ENCODE measurements at places on chromosomes 2 and 18.

DNA sequence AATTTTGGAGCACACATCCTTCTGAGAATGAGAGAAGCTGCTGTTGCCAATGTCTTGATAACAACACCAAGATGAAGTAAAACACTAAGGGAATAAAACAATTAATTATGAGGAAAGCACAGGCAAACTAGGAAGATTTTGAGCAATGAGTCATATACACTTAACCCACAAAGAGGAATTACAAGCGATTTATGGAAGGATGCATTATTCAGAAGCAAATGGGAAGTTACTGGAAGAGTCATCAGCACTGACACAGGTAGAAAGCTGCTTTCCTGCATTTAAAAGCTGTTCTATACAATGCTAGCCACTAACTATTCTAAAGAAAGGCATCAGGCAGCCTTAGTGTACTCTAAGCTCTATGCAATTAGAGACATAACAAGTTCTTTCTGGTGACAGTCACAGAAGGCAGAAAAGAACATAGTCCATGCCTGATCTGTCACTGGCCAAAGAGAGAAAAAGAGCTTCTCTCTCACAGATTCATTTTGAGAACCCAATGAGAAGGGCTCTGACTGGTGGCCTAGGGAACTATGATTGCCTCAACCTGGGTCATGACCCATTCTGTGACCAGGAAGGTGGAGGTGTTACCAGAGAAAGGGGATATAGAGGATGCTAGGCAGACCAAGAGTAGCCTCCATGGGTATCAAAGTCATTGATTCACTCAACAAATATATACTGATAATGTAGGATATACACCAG lies 45.4 kb downstream of the M1AP start:
- DNase-seq: no peak

DNA sequence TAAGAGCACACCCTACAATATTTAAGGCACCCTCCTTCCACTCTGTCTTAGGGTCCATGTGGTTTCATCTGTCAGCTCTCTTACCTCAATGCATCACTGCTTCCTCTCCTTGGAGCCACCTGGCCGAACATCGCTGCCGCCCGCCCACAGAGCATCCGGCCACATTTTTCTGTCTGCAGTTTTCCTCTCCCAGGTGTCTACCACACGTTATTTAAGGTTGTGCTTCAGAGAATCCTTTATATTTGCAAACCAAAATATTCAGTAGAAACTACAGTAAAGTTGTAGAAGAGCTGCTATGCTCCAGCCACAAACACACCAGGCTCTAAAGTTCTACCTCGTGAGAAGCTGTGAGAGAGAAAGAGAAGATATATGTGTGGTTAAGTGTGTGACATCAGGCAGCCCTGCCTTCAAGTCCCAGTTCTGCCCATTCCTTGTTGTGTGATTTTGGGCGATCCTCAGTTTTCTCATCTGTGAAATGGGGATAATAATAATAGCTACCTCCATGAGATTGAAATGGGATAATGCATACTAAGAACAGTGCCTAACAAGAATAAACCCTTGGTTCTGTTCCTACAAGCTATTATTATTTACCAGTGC lies 4.9 kb upstream of the STK17B start:
- peak; percentile 71 for DNase-seq

- no peak for DNase-seq
Observed at GRCh38 chr2:75751824-75752468, 41.2 kb upstream of the GCFC2 start.

DNA sequence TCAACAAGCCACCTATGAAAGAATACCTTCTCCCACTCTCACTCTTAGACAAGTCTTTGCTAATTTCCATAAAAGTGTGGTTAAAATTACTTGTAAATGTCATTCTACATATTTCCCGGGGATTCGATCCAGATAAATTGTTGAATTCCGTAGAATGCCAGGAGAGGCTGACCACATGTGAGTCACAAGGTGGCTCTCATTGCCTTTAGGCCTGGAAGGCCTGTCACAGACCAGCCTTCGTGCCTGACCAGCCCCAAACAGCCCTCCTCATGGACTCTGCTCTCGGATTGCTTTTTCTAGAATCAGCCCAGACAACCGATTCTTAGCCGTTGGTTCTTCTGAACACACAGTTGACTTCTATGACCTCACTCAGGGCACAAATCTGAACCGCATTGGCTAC lies 86.0 kb downstream of the RTN4 start:
- no peak for DNase-seq

DNA sequence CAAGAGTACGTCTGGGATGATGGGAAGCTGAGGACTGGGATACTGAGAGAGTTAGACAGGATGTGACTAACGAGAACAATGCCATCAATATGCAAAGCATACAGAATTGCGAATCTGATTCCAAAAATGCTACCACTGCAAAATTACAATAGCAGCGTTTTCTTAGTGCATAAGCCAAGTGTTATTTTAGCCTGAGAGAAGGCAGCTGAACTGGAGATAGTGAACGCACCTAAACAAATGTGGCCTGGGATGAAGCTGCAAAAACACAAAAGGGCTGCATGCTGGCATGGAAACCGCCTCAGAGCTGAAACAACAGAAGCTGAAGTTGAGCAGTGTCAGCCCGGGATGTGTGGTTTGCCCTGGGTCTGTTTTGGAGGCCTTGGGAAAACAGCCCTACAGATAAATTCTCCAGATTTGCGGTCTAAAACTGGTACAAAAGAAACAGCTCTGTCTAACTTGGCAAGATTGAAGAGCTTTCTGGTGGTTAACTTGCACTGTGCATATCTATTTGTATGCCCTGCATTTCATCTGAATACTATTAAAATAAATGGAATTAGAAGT lies 45.5 kb downstream of the LYPD6 start:
- no peak for DNase-seq

- DNase-seq: no peak
Observed at GRCh38 chr18:6757931-6758330, 28.4 kb downstream of the ARHGAP28 start.

Measured in stimulated activated CD4-positive, alpha-beta T cell treated with anti-CD3 and anti-CD28 coated beads, TNF-alpha, amount 100 ng/mL, for 1 hour (primary cell).